OCI-LY7 (cell line): ENCODE measurements at places on chromosomes 13 and 19. TPM values are rescaled to one million over a fixed set of nuclear protein-coding genes. Genes with fewer than 3 reads are reported as not detected.

GRCh38 chr13:65966991-65967451 is 1263.1 kb downstream of the PCDH9 start:
- peak; percentile 52 for DNase-seq

DNA sequence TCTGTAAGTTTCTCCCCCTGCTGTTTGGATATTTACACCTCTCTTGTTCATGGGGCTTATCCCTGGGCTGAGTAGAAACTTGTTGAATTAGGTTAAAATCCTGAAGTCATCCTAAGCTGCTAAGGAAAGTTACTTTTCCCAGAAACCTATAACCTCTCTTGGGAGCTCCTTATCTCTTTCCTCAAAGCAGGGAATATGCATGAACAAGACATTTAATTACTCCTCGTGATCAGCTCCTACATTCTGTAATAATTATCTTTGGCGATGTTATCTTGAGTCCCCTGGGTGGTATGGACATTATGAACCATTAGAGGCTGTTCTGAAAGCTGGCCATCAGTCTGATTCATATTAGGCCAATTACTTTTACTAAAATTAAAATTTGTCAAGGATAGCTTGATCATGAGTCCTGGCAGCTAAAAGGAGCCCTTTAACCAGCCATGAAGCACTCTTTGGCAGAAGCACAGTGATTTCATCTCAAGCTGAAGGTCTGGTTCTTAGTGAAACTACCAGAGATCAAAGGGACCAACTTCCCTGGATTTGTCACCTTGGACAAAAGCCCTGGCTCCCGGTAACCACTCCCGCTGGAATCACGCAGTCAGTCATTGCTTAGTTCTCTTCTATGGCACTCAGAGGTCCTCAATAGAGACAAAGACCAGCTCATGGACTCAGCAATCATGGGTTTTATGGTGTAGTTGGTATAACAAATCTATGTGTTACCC is 811.8 kb downstream of the UQCRFS1 start:
- DNase-seq, result no peak

GRCh38 chr13:100338275-100338674 is 249.4 kb downstream of the PCCA start:
- no peak for DNase-seq

- DNase-seq, result no peak
These were observed 138.3 kb upstream of the RFC3 start for GRCh38 chr13:33679658-33680012.

- DNase-seq, result no peak
These were observed 343.5 kb downstream of the TEX29 start for GRCh38 chr13:111663953-111664421.

DNA sequence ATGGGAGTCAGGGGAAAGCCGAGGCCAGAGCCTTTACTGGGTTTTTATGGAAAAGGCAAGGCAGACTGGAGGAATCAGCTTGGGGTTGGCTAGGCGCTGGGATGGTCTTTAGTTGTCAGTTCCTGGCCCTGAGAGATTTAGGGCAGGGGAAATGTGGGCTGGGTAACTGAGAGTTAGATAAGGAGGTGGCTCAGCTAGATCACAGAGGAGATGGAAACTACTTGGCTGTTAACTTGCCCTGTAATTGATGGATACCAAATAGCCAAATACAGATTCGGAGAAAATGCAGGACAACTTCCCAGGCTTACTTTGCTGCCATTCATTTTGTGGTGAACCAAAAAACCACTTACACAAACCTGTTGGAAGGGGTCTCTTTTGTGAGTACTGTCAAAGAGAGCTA is 54.0 kb downstream of the LRCH1 start:
- no peak for DNase-seq

DNA sequence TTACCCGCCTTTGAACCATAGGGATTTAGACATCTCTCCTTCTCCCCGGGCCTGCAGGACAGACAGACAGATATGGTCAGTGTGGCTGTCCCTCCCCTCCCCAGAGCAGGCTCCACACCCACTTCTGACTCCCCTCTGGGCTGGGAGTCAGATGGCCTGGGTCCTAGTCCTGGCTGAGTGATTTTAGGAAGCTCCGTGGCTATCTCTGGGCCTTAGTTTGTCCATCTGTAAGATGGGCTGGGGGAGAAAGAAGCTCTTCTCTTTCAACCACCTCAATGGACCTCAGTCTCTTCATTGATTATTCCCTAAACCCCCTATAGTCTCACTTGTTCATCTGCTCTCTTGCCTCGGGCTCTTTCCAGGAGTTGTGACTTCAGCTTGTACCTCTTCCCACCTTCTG is 35.5 kb downstream of the UNC13A start:
- no peak for DNase-seq

GRCh38 chr13:59891053-59891452 is 272.7 kb downstream of the DIAPH3 start:
- DNase-seq, result no peak

GRCh38 chr13:50457415-50458393 is 385.8 kb downstream of the DLEU7 start:
- peak; percentile 44 for DNase-seq

GRCh38 chr13:98475522-98475921 is 101.4 kb downstream of the STK24 start:
- DNase-seq, result no peak

DNA sequence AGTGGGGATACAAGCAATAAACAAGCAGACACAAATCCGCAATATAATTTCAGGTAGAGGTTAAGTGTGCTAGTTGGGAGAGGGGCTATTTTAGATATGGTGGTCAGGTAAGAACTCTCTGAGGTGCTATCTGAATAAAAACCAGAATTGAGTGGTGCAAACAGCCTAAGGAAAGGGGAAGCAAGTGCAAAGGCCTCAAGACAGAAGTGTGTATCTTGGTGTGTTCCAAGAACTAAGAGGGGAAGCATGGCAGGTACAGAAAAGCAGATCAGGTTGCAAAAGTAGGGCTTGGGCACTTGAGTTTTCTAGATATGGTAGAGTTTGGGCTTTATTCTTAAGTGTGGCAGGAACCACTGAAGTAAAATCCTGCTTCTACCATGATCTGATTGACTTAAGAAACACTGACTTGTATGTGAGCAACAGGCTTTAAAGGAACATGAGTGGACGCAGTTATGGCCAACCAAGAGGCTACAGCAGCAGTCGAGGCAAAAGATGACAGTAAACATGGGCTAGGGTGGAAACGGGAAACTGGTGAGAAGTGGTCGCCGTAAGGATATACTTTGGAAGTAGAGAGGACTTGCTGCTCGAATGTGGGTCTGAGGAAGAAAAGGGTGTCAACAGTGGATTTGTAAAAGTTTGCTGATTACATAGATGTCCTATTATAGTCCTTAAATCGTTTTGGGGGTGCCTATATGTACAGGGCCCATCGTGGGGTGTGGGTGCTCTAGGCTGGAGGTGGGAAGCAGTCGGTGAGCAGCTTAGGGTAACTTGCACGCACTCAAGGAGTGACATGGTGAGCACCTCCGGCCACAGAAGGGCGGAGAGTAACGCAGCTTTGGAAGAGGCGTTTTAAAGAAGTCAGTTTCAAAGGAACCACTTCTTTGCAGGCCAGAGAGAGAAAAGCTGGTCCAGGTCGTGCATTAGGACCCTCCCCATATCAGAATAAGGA is 677 bp downstream of the TGDS start:
- peak; percentile 13 for DNase-seq

The SLC25A41 gene
- not detected in 2 replicates for total RNA-seq

The NEK5 gene
- total RNA-seq, result 0.15 TPM in 1 of 2 replicates, not detected in the other

The OR7A5 gene
- total RNA-seq, result not detected in 2 replicates

The RASIP1 gene
- total RNA-seq, result 0.31 and 0.36 TPM in 2 replicates

The HSD17B14 gene
- total RNA-seq, result 1.8 and 3.2 TPM in 2 replicates

The KASH5 gene
- 16.3 and 19.4 TPM in 2 replicates for total RNA-seq

The EPS8L1 gene
- total RNA-seq, result 10.6 and 12.5 TPM in 2 replicates

The CIRBP gene
- 309 and 321 TPM in 2 replicates for total RNA-seq

The LTBP4 gene
- total RNA-seq, result 108 and 121 TPM in 2 replicates

The SMIM44 gene
- total RNA-seq, result not detected in 2 replicates

The COL4A1 gene
- 0.06 and 0.39 TPM in 2 replicates for total RNA-seq

The DPF1 gene
- 11.3 and 11.4 TPM in 2 replicates for total RNA-seq

The PRR36 gene
- total RNA-seq, result 0.17 TPM in 1 of 2 replicates, not detected in the other
